ENCODE measurements at places on chromosomes 1 and 21. TPM values are rescaled to one million over a fixed set of nuclear protein-coding genes. Genes with fewer than 3 reads are reported as not detected.

Gene THEMIS2
- polyA plus RNA-seq, result 0.43 TPM

Gene C1orf226
- 1.1 TPM for polyA plus RNA-seq

Gene MARK1
- 31.2 TPM for polyA plus RNA-seq

Gene PRKCZ
- 12.0 TPM for polyA plus RNA-seq

Gene B3GALT6
- polyA plus RNA-seq, result 1.5 TPM

Gene TSSK3
- not detected for polyA plus RNA-seq

Gene GPR89B
- polyA plus RNA-seq, result 96.6 TPM

Gene ADAMTS4
- polyA plus RNA-seq, result 0.13 TPM

Gene SUSD4
- polyA plus RNA-seq, result 153 TPM

Gene S100A1
- not detected for polyA plus RNA-seq

Gene LGR6
- 4.0 TPM for polyA plus RNA-seq

Gene NPPB
- not detected for polyA plus RNA-seq

Gene IGSF21
- polyA plus RNA-seq, result 43.3 TPM

Gene JAM2
- polyA plus RNA-seq, result 10.5 TPM

Gene TCHH
- polyA plus RNA-seq, result not detected

Measured in Purkinje cell (primary cell).